Activated T-cell treated with anti-CD3 and anti-CD28 coated beads for 48 hours (primary cell): ENCODE measurements at places on chromosomes 2 and 18.

DNA sequence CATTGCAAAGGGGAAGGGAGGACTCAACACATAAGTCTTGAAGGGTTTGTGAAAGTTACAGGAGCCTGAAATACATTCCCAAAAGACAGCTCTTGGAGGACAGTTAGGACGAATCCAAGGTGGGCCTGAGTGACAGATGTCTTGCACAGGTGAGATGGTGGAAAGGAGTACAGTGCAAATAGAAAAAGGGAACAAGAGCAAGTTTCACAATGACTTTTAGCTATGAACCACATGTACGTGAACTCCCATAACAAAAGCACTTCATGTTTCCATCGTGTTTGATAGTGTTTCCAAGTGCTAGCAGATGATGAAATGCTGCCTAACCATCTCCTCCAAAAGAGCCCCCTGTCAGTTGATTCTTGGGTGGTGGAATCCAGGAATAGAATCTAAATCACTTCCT lies 1.8 kb downstream of the IL18RAP start:
- DNase-seq, result no peak

- no peak for DNase-seq
Observed at GRCh38 chr18:23066504-23067039, 68.7 kb upstream of the CABLES1 start.

DNA sequence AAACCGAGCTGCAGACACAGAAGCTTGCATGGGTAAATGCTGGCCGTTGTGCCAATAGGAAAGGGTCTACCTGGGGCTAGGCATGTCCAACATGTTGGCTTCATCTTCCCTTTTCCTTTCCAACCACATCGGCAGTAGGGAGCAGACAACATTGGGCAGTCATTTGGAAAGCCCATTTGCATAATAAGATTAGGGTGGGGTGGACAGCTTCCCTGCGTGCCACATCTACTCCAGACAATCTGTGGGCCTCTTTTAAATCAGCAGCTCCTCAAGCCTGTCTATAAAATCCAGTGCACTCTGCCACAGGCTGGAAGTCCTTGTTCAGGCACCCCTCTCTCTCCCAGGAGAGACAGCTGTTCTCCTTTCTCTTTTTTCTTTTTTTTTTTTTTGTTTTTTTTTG lies 203.6 kb upstream of the KYNU start:
- no peak for DNase-seq

DNA sequence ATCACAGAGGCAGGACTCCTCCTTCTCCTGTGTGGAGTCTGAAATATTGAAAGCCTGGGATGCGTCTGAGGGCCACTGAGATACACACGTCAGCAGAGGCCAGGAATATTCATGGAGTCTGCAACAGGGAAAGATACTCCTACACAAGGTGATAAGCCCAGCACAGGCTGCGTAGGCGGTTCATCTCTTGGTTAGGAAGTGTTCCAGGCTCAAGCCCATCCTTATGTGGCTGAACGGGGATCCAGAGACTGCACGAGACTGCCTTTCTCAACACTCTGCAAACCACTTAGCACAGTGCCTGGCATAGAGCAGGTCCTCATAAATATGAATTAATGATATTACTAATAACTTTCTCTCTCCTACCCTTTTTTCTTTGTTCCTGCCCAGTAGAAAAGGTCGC lies 29.2 kb upstream of the AGPS start:
- DNase-seq, result no peak

DNA sequence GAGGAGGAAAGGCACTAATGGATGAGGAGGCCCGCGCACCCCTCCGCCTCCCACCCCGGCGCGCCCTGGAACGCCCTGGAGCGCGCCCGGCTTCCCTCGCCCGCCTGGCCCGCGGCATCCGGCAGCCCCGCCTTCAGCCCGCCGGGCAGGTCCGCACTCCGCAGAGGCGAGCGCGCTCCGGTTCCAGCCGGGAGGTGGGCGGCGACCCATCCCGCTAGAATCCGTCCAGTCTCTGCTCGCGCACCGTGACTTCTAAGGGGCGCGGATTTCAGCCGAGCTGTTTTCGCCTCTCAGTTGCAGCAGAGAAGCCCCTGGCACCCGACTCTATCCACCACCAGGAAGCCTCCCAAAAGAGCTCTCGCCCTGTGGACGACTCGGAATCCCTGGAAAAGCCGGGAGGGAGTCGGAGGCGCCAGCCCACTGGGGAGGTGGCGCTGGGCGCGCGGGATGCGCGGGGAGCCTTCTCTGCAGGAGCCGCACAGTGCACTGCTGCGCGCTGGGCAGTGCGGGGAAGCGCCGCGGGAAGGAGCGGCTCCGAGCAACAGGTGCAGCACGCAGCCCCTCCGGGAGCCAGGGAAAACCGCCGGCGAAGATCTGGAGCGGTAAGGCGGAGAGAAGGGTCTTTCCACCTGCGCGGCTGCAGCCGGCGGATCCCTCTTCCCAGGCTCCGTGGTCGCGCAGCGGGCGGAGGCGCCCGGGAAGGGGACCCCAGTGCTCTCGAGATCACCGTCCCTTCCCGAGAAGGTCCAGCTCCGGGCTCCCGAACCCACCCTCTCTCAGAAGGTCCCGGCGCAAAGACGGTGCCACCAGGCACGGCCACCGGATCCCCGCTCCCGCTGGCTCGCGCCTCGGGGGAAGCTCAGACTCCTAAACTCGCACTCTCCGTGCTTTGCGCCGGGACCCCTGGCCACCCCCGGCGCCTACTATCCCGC lies at the start of gene GALR1:
Gene GALR1 (plus strand): TSS at position 280 of the 932 bp plus-strand sequence. CDS start 701 bp downstream, outside the sequence.
- DNase-seq, result no peak

- DNase-seq, result no peak
Observed at GRCh38 chr2:129772190-129772579, 207.3 kb upstream of the RAB6C start.

- DNase-seq, result no peak
Observed at GRCh38 chr2:99490623-99491461, 1.0 kb upstream of the REV1 start.

GRCh38 chr2:128279009-128279408 lies 39.7 kb downstream of the HS6ST1 start:
- DNase-seq, result no peak

DNA sequence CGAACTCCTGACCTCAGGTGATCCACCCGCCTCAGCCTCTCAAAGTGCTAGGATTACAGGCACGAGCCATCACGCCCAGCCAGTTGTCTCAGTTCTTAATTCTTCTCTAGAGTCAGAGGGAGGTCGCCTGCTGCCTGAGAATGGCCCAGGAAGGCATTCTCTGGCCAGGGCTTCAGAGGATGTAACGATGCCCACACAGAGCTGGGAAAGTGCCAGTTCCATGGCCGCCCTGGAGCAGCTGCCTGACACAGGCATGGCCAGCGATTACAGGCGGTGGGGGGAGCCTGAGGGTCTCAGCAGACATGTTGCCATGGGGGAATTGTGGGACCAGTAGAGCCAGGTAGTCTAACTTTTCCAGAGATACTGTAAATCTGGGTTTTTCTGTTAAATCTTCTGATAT lies 25.6 kb upstream of the DNMT3A start:
- no peak for DNase-seq

GRCh38 chr2:174903264-174903556 lies 102.0 kb downstream of the CHN1 start:
- no peak for DNase-seq

- no peak for DNase-seq
Observed at GRCh38 chr2:68256093-68256450, 3.7 kb upstream of the PPP3R1 start.

GRCh38 chr2:20157193-20157891 lies 67.6 kb downstream of the SDC1 start:
- no peak for DNase-seq

DNA sequence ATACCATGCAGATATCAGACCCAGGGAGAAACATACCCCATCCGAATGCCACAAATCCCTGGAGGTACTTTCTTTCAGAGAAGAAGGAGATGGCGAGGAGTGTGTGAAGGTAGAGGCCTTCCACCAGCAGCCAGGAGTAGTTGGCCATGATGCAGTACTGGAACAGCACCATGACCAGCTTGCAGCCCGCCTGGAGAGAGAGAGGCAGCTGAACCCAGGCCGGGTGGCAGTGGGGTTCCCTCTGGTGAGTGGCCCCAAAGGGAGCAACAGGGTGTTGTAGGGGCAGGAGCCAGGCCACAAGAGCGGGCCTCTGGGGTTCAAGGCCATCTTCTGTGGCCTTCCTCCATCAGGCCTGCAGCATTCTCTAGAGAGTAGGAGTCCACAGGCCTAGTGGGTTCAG lies 30.2 kb downstream of the TMEM37 start:
- no peak for DNase-seq

GRCh38 chr2:97663962-97664635 lies at the start of gene ACTR1B:
TSS of gene ACTR1B (minus strand) at chr2:97664044. CDS start at chr2:97663890, 154 bp downstream.
- DNase-seq, result peak; percentile 98

- DNase-seq, result no peak
Observed at GRCh38 chr2:26011990-26012856, 21.7 kb upstream of the RAB10 start.

- no peak for DNase-seq
Observed at GRCh38 chr2:221204699-221205098, 367.4 kb downstream of the EPHA4 start.

DNA sequence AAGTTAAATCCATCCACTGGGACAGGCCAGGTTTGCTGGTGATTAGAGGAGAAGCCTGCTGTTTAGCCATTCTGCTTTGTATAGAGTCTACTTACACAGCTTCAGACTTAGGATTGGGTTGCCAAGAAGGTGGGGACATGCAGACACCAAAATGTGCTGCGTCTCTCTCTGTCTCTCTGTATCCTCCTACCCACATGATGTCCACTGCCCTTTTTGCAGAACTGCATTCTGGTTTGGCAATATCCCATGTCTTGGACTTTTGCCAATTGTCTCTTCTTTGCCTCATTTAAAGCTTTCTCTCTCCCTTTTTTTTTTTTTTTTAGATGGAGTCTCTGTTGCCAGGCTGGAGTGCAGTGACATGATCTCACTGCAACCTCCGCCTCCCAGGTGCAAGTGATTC lies 261.1 kb upstream of the FN1 start:
- no peak for DNase-seq

GRCh38 chr2:212147921-212148513 lies 390.6 kb downstream of the ERBB4 start:
- DNase-seq, result no peak

- DNase-seq, result no peak
Observed at GRCh38 chr2:67515538-67515937, 118.4 kb downstream of the ETAA1 start.

DNA sequence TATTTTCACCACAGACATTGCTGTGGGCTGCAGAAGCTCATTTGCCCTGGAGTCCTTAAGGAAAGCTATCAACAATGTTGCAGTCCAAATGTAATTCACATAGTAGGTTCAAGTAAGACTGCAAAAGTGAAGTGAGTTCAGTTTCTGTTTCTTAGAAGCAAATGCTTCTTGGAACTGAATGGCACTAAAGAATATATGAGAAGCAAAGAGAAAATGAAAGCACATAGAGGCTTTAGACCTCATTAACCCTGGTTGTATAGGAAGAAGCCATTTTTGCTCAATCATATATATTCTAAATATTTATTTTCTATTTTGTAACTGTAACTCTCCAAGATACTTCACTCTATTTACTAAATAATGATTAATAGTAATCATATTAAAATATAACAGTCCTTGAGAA lies 292.0 kb downstream of the ZNF804A start:
- no peak for DNase-seq

GRCh38 chr2:68623820-68624219 lies 19.6 kb upstream of the PROKR1 start:
- DNase-seq, result no peak

GRCh38 chr2:38128653-38129052 lies 52.7 kb upstream of the CYP1B1 start:
- DNase-seq, result no peak

GRCh38 chr2:145653553-145653952 lies 1133.6 kb upstream of the ZEB2 start:
- DNase-seq, result no peak

GRCh38 chr2:19350678-19351401 lies 7.6 kb downstream of the OSR1 start:
- DNase-seq, result no peak

DNA sequence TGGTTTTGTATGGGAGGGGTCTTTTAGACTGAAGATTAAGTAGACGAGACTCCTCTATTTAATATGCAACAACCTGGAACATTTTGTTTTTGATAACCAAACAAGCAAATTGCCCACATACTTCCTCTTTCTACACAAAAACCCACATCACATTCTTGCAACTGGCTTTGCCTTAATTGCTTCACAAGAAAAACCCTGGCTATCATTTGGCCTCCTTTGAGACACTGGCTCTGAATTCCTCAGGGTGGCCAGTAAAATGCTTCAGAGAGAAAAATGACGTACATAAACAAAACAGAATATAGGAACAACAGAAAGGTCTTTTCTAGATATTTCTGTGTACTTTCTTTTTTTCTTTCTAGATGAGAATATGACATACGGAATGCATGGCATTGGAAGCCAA lies 103.0 kb downstream of the TRIB2 start:
- no peak for DNase-seq

DNA sequence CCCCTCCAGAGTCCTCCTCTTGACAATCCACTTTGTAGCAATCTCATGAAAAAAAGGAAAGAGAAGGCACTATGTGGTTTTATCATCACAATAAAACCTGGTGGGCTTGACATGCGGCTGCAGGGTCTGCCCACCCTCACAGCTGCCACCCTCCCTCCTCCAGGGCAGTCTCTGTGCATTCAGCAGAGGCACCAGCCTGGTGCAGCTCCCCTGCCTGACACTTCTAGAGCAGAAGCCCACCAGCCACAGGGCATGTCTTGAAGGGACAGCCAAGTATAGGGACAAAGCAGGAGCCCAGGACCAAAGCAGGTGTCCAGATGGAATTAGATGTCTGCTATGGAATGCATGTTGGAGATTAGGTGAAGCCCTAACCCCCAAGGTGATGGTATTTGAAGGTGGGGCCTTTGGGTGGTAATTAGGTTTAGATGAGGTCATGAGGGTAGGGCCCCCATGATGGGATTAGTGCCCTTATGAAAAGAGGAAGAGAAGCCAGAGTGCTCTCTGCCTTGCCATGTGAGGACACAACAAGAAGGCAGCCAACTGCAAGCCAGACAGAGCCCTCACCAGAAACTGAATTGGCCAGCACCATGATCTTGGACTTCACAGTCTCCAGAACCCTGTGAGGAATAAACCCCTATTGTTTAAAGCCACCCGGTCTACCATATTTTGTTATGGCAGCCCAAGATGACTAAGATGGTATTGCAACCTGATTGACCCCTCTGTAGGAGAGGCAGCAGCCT lies 86.9 kb downstream of the MCFD2 start:
- DNase-seq, result no peak

GRCh38 chr2:238171575-238172187 lies 12.9 kb downstream of the ERFE start:
- no peak for DNase-seq

GRCh38 chr2:241463276-241464135 lies 44.9 kb downstream of the STK25 start:
- DNase-seq, result no peak
